Heart right ventricle (tissue), 16 donors: ENCODE measurements at places on chromosomes 7 and 10. TPM values are rescaled to one million over a fixed set of nuclear protein-coding genes. Genes with fewer than 3 reads are reported as not detected.

Gene ENO4
- polyA plus RNA-seq = not detected

Gene NEUROD6
- not detected for polyA plus RNA-seq

Gene TLX1
- polyA plus RNA-seq = 0.03 TPM

Gene SLC26A3
- polyA plus RNA-seq = not detected

Gene IGFBP1
- 0.03 TPM for polyA plus RNA-seq

Gene IFIT1
- polyA plus RNA-seq = 20.8 TPM

Gene MSS51
- polyA plus RNA-seq = 0.90 TPM

GRCh38 chr10:132450825-132451505 is 54.0 kb downstream of the PWWP2B start:
- H3K4me1 ChIP-seq = peaks cover 30% of the 10 kb centered on the region
- no peak overlapping the region for H3K4me3 ChIP-seq
- no peaks in the 10 kb centered on the region for H3K36me3 ChIP-seq

DNA sequence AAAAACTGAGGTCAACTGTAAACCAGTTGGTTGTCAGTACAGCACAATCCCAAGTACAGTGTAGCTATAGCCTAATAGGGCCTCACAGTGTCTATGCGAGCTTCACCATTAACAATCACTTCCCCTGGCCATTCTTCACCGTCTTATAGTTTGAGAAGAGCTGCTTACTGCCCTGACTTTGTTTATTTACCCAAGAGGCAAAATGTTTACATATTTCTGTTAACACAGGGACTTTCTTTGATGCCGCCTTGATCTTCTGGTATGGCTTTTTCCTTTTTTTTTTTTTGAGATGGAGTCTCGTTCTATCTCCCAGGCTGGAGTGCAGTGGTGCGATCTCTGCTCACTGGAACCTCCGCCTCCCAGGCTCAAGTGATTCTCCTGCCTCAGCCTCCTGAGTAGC is 3.3 kb downstream of the MYOF start:
- H3K4me1 ChIP-seq = peaks cover 9% of the 10 kb centered on the region
- H3K27ac ChIP-seq = no peak overlapping the region
- no peak overlapping the region for H3K4me3 ChIP-seq
- no peaks in the 10 kb centered on the region for H3K36me3 ChIP-seq

DNA sequence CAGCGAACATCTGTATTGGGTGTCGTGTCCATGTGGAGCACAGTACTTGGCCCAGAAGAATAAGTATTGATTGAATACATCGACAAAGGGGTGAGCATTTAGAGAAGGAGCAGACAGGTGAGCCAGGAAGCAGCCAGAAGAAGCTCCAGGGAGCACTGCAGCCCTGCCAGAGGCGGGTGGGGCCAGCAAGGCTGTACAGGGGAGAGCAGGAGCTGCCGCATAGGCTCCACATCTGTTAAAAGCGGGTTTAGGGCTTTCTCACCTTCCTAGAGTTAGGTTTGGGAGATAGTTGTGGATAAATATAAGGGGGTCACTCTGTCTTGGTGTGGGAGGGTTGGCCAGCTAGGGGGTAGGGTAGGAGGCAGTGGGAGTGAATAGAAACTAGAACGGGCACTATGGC is 1.3 kb upstream of the CPA1 start:
- no peaks in the 10 kb centered on the region for H3K27me3 ChIP-seq
- DNase-seq = no peak
- no peaks in the 10 kb centered on the region for H3K36me3 ChIP-seq

GRCh38 chr7:6438427-6438826 is 9.3 kb downstream of the DAGLB start:
- no peak overlapping the region for H3K27ac ChIP-seq
- H3K36me3 ChIP-seq = peaks cover 3% of the 10 kb centered on the region
- DNase-seq = no peak
- peaks cover 31% of the 10 kb centered on the region for H3K4me1 ChIP-seq
- no peak overlapping the region for H3K4me3 ChIP-seq

DNA sequence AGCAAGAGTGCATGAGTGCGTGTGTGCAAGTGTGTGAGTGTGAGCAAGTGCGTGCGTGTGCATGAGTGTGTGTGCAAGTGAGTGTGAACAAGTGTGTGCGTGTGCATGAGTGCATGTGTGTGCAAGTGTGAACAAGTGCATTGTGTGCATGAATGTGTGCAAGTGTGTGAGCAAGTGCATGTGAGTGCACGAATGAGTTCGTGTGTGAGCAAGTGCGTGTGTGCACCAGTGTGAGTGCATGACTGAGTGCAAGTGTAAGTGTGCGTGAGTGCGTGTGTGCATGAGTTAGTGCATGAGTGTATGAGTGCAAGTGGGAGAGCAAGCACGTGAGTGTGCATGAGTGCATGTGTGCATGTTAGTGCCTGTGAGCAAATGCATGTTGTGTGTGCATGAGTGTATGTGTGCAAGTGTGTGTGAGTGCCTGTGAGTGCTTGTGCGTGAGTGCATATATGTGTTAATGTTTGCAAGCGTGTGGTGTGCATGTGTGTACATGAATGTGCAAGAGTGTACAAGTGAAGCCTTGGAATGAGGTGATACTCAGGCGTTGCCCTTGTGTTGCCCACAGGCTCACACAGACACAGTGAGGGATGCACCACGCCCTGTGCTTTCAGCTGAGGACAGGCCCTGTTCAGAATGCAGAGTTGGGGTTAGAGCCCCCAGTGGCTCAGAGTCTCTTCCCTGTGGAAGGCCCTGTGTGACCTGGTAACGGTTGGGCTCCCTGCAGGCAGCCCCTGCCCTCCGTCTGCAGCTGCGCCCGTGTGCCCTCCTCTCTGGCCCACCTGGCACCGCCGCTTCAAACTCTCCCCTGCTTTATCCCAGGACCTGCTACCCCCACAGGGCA is 97.1 kb downstream of the NKX6-2 start:
- no peak overlapping the region for H3K4me3 ChIP-seq
- no peak overlapping the region for H3K27ac ChIP-seq
- DNase-seq = no peak
- H3K27me3 ChIP-seq = no peaks in the 10 kb centered on the region
- H3K36me3 ChIP-seq = peaks cover 21% of the 10 kb centered on the region

GRCh38 chr7:75642810-75643486 is 95.8 kb downstream of the HIP1 start:
- no peak overlapping the region for H3K4me3 ChIP-seq
- no peak overlapping the region for H3K27ac ChIP-seq
- no peaks in the 10 kb centered on the region for H3K27me3 ChIP-seq
- H3K4me1 ChIP-seq = peaks cover 9% of the 10 kb centered on the region
- H3K36me3 ChIP-seq = no peaks in the 10 kb centered on the region

- DNase-seq = no peak
- no peaks in the 10 kb centered on the region for H3K27me3 ChIP-seq
- no peaks in the 10 kb centered on the region for H3K4me1 ChIP-seq
- no peaks in the 10 kb centered on the region for H3K36me3 ChIP-seq
- no peak overlapping the region for H3K27ac ChIP-seq
Observed at GRCh38 chr10:115029452-115030375, 63.5 kb upstream of the ATRNL1 start.

GRCh38 chr10:20274571-20274970 is 458.3 kb downstream of the PLXDC2 start:
- DNase-seq = no peak
- H3K27ac ChIP-seq = no peak overlapping the region
- H3K27me3 ChIP-seq = no peaks in the 10 kb centered on the region
- H3K4me3 ChIP-seq = no peak overlapping the region
- H3K4me1 ChIP-seq = no peaks in the 10 kb centered on the region

DNA sequence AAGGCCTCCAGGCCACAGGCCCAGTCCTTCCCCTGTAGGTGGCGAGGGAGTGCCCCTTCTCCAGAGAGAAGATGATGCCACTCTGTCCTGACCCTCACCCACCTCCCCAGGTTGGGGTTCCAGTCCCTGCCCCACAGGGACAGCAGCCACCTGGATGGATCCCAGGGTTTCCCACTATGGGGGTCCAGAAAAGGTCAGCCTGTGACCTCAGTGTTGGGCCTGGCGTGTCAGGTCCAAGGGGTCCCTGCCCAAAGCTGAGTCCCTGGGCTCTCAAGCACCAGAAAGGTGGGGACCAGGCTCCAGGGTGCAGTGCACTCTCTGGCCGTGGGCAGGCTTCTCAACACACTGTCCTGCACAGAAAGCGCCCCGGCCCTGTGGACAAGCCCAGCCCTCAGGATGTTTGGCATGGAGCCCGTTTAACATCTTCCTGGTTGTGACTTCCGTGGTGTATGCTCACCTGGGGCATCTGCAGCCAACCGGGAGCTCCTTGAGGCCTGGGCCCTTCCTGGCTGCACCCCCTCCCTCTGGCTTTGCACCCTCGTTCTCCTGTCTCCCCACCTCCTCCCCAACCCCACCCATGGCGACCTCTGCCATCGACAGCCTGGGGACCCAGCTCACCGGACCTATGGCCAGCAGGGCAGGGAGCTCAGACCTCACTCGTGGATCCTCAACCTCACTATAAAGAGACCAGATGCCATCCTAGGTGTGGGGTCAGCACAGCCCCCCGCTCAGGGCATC is 58.3 kb upstream of the PPP2R2D start:
- no peak overlapping the region for H3K4me3 ChIP-seq
- no peaks in the 10 kb centered on the region for H3K27me3 ChIP-seq
- no peaks in the 10 kb centered on the region for H3K36me3 ChIP-seq
- H3K4me1 ChIP-seq = no peaks in the 10 kb centered on the region

GRCh38 chr10:52314822-52315552 is 906 bp downstream of the DKK1 start:
- peak overlapping the region; percentile 62 for H3K4me3 ChIP-seq
- H3K27me3 ChIP-seq = peaks cover 58% of the 10 kb centered on the region
- H3K4me1 ChIP-seq = peaks cover 17% of the 10 kb centered on the region
- no peaks in the 10 kb centered on the region for H3K36me3 ChIP-seq
- H3K27ac ChIP-seq = no peak overlapping the region

DNA sequence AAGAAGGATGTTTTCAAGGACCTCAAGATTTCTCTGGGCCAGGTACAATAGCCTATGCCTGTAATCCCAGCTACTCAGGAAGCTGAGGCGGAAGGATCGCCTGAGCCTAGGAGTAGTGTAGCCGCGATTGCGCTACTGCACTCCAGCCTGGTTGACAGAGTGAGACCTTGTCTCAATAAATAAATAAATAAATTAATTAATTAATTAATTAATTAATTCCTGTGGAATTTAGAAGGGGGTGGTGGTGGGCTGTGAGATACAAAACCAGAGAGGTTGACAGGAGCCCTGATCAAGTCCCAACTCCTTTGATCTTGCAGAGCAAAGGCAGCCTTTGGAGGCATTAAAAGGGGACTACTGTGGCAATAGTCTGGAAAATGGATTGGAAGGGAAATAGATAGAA is 39.3 kb upstream of the NRF1 start:
- H3K4me3 ChIP-seq = no peak overlapping the region
- no peak for DNase-seq
- peaks cover 4% of the 10 kb centered on the region for H3K27me3 ChIP-seq
- H3K36me3 ChIP-seq = no peaks in the 10 kb centered on the region
- H3K27ac ChIP-seq = no peak overlapping the region

DNA sequence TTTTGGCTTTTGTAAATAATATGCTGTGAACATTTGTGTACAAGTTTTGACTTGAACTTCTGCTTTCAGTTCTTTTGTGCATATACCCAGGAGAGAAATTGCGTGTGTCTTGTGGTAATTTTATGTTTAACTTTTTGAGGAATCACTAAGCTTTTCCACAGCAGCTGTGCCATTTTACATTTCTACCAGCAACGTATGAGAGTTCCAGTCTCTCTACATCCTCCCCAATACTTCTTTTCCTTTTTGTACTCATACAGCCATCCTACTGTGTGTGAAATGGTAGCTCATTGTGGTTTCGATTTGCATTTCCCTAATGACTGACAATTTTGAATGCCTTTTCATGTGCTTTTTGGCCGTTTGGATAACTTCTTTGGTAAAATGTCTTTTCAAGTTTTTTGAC is 66.3 kb upstream of the INHBA start:
- DNase-seq = no peak
- no peaks in the 10 kb centered on the region for H3K4me1 ChIP-seq
- H3K36me3 ChIP-seq = no peaks in the 10 kb centered on the region
- H3K27me3 ChIP-seq = no peaks in the 10 kb centered on the region

GRCh38 chr10:124642088-124642710 is 102.0 kb downstream of the FAM53B start:
- no peaks in the 10 kb centered on the region for H3K36me3 ChIP-seq
- H3K4me3 ChIP-seq = no peak overlapping the region
- peak overlapping the region; percentile 89 for H3K27ac ChIP-seq
- DNase-seq = peak; percentile 60

DNA sequence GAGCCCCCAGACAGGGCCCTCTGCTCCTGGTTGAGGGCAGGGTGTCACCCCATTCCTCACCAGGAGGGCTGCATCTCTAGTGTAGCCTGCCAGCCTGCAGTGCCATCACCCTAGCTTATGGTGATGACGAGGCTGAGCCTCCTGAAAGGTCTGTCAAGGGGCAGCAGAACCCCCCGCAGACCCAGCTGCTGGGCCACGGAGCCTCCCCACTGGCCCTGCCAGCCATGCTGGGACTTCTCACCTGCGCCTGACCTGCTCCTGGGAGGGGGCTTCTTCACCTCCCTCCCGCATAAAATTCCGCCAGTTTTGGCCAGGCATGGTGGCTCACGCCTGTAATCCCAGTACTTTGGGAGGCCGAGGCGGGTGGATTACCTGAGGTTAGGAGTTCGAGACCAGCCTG is 40.4 kb upstream of the RASGEF1A start:
- DNase-seq = no peak
- no peaks in the 10 kb centered on the region for H3K36me3 ChIP-seq
- H3K4me3 ChIP-seq = no peak overlapping the region

DNA sequence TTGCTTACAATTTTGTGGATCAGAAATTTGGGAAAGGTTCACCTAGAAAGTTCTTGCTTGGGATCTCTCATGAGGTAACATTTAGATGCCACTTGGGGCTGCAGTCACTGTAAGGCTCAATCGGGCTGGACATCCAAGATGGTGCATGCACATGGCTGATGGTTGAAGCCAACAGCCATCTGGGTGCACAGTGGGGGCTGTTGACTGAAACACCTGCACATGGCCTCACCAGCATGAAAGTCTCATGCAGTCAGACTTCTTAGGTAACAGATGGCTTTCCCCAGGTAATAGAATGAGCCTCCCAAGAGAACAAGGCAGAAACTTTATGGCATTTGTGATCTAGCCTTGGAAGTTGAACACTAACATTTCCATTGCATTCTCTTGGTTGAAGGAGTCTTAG is 740.7 kb upstream of the AUTS2 start:
- no peaks in the 10 kb centered on the region for H3K36me3 ChIP-seq
- no peak for DNase-seq
- no peak overlapping the region for H3K4me3 ChIP-seq

- H3K27me3 ChIP-seq = no peaks in the 10 kb centered on the region
- H3K4me3 ChIP-seq = no peak overlapping the region
- no peak overlapping the region for H3K27ac ChIP-seq
Observed at GRCh38 chr10:12847361-12847975, 154.0 kb downstream of the CCDC3 start.

- no peak overlapping the region for H3K27ac ChIP-seq
- DNase-seq = no peak
- H3K4me1 ChIP-seq = no peaks in the 10 kb centered on the region
- peaks cover 3% of the 10 kb centered on the region for H3K27me3 ChIP-seq
Observed at GRCh38 chr10:100101192-100102076, 19.8 kb upstream of the CPN1 start.

GRCh38 chr7:473211-473734 is 46.4 kb downstream of the PDGFA start:
- H3K4me3 ChIP-seq = no peak overlapping the region
- no peak overlapping the region for H3K27ac ChIP-seq
- H3K36me3 ChIP-seq = no peaks in the 10 kb centered on the region
- H3K4me1 ChIP-seq = peaks cover 25% of the 10 kb centered on the region
- no peak for DNase-seq

- H3K4me3 ChIP-seq = no peak overlapping the region
- no peaks in the 10 kb centered on the region for H3K27me3 ChIP-seq
- H3K27ac ChIP-seq = no peak overlapping the region
- no peaks in the 10 kb centered on the region for H3K4me1 ChIP-seq
Observed at GRCh38 chr7:111003883-111004282, 87.0 kb upstream of the LRRN3 start.
